Activated CD8-positive, alpha-beta memory T cell treated with anti-CD3 and anti-CD28 coated beads, Interleukin-2, amount 10 ng/mL, durations not matched to agents 7 days and 5 days (primary cell): ENCODE measurements at places on chromosomes 3 and 15. TPM values are rescaled to one million over a fixed set of nuclear protein-coding genes. Genes with fewer than 3 reads are reported as not detected.

Gene CAMP
- total RNA-seq = not detected

Gene USP50
- not detected for total RNA-seq

Gene XCR1
- total RNA-seq = not detected

Gene TMIE
- total RNA-seq = not detected

Gene CNTN6
- total RNA-seq = not detected

Gene LTF
- not detected for total RNA-seq

Gene VGLL3
- not detected for total RNA-seq

Gene FRMD4B
- total RNA-seq = 55.8 TPM

DNA sequence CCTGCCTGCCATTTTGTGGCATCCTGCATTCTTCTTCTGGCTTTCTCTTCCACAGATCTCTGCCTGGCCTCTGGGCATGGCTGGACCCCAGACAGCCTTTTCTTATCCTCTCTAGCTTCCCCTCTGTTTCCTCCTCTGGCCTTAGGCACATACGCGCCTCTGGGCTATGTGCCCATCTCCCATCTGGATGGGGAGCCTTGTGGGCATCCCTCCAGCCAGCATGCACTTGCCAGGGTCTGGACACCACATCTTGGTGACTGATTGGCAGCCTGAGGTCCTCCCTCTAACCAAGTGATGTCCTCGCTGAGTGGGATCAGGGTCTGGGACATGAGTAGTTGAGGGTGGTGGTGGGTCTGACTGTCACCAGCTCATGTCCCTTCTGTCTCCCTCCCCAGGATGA lies 12.8 kb downstream of the PLEKHO2 start:
- no peak for DNase-seq

- DNase-seq = no peak
These were observed 605.8 kb upstream of the NAALADL2 start for GRCh38 chr3:174253196-174253823.

DNA sequence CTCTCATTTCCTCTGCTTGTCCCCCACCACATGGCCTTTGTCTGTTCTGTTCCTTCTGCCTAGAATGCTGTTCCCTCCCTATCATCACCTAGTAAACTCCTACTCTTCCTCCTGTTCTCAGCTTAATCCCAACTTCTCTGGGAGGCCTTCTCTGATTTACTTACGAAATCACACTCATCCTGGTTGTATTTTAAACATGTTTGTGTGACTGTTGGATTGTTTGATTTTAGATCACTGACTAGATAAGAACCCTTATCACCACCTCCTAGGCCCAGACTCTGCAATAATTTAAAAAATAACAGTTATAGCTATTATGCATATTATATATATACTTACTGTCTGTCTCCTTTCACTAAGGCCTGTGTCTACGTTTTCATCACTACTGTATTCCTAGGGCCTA lies 26.1 kb downstream of the ATP2B2 start:
- DNase-seq = no peak

GRCh38 chr15:66481107-66481856 lies 16.3 kb downstream of the SNAPC5 start:
- no peak for DNase-seq

GRCh38 chr3:194608981-194609380 lies 24.2 kb downstream of the TMEM44 start:
- DNase-seq = no peak

- no peak for DNase-seq
These were observed 111.8 kb upstream of the ADAMTS9 start for GRCh38 chr3:64799606-64800005.

GRCh38 chr3:52088445-52089367 lies 32.3 kb upstream of the DUSP7 start:
- no peak for DNase-seq

DNA sequence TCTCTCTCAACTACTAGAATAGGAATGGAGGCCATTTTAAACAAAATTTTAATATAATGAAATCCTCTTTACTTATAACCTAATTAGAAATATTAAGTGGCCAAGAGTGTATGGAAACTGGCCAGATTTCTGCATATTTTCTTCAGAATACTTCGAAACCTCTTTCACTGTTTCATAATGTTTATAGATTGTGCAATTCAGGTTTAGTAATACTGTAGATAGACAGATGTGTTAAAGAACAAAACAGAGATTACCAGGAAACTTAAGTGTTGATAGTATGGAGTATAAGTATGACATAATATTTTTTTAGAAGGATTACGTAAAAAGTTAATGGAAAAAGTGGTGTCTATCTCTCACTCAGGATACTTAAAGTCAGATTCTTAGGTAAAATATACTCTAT lies 4.7 kb downstream of the ABHD5 start:
- no peak for DNase-seq

- no peak for DNase-seq
These were observed 8.6 kb upstream of the TNFAIP8L3 start for GRCh38 chr15:51103330-51103729.

GRCh38 chr15:32729700-32730395 lies 12.0 kb downstream of the GREM1 start:
- DNase-seq = no peak

GRCh38 chr15:42220216-42220615 lies 12.1 kb upstream of the VPS39 start:
- no peak for DNase-seq
